Common myeloid progenitor, CD34-positive (primary cell): ENCODE measurements at places on chromosomes 2 and 18.
A peak's percentile ranks its signal among the peaks of the same experiment; 100 is the strongest.

GRCh38 chr18:79403723-79404566 lies 8.2 kb downstream of the NFATC1 start:
- DNase-seq, result peak; percentile 36

DNA sequence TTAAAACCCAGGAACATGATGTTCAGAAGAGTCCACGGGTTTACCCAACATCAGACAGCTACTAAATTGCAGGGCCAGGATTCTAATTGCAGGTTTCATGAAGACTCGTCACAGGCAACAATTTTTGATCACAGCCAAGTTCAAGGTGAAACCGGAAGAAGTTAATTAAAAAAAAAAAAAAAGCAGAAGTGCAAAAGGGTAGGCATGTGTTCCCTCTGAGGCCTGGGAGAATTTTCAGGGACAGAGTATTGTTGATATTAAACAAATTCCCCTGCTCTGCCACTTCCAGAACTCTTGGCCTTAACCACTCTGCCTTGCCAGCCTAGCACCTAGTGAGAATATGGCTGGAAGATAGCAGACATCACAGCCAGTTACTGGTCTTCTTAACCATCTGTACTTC lies 99.4 kb upstream of the TRIB2 start:
- peak; percentile 6 for DNase-seq

GRCh38 chr2:193549661-193550060 lies 1354.9 kb upstream of the TMEFF2 start:
- DNase-seq, result no peak

- DNase-seq, result no peak
Observed at GRCh38 chr2:160876765-160877164, 283.5 kb upstream of the TANK start.

DNA sequence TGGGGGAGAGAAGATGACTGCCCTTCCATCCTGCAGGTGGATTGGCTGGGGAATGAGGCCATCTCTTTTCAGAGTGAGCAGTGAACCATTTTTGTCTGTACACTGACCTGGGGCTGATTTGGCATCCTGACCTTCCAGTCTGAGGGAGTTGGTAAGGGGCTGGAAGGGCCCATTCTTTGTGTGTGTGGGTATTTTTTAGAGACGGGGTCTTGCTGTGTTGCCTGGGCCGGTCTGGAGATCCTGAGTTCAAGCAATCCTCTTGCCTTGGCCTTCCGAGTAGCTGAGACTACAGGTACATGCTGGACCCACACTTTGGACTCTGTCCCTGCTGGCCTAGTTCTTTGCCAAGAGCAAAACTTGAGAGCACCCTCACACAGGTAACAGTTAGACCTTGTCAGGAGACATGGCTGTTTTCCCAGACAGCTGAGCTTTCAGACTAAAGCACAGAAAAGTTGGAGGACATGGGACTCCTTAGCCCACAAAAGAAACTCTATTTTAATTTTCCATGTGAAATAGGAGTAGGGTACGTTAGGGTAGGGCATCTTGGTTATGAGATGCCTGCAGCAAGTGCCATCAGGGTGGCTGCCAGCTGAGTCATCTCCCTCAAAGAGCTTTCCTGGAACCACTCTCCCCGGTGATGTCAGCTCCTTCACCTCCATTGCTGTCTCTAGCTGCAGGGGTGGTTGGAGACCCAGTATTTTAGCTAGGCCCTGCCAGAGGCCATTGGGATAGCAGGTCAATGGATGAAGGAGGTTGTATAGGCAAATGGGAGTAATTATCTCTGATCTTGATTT lies 60.7 kb downstream of the DGKD start:
- no peak for DNase-seq

- DNase-seq, result no peak
Observed at GRCh38 chr2:50748671-50749070, 283.3 kb downstream of the NRXN1 start.

GRCh38 chr2:230582851-230583283 lies 129.8 kb upstream of the CAB39 start:
- no peak for DNase-seq

DNA sequence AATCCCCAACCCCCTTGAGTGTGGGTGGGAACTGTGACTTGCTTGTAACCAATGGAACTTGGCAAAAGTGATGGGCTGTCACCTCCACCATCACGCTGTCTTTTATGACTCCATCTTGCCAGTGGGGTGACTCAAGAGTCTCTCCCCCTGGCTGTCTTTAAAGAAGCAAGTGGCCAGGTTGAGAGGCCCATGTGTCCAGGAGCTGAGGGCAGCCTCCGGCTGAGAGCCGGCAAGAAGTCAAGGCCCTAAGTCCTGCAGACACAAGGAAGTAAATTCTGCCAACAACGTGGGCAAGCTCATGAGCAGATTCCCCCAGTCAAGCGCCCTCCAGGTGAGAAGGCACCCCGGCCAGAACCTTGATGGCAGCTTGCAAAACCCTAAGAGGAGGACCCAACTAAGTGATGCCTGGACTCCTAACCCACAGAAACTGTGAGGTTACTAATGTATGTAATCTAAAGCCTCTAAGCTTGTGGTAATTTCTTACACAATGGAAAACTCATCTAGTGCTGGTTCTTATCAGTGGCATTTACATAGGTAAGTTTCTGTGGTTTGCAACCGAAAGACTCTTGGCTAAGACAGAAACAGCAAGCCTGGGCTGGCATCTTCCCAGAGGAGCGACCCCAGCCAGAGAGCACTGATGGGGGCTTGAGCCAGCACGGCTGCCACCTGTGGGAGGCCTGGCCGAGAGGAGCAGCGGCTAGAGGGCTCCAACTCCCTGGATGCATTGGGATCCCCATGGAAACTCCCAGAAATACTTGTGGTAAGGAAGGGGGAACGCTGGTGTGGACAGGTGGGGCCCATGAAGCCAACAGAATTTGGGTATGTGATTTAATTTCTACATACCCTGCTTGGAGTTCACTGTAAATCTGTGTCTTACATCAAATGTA lies 49.3 kb downstream of the CIB4 start:
- DNase-seq, result no peak

- DNase-seq, result no peak
Observed at GRCh38 chr2:218982586-218983262, 2.3 kb downstream of the FEV start.

DNA sequence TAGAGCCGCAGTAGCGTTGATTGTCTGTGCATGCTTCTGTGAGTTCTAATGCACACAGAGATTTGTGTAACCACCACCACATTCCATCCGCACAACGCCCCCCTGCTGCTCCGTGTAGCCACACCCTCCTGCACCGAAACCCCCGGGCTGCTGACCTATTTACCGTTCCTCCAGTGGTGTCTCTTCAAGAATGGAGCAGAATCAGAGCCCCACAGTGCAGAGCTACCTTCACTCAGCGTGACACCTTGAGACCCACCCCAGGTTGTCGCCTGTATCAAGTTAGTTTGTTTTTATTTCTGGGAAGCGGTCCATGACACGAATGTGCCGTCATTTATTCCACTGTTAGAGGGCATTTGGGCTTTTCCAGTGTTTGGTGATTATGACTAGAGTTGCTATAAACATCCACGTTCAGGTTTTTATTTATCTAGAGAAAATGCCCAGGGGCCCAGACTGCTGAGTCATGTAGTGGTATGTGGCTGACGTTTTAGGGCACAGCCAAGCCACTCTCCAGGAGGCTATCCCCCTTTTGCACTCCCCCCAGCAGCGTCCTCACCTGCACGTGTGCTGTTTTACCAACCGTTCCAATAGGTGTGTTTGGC lies 266.8 kb downstream of the NDUFA10 start:
- peak; percentile 61 for DNase-seq

DNA sequence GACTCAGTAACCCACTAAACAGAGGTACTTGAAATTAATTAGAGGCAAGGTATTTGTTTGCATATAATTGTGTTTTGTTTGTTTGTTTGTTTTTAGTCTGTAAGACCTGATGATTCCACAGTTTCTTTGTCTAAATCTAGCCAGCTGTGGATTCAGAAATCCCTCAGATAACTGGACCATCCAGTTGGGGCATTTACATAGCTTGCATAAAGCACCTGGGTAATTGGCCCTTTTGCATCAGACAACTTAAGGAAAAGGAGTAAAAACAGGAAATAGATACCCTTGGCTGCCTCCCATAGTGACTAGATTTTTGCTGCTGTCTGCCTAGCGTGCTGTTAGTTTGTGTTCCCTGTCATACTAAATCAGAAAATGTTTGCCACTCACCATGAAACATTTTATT lies 46.6 kb upstream of the XIRP2 start:
- no peak for DNase-seq

DNA sequence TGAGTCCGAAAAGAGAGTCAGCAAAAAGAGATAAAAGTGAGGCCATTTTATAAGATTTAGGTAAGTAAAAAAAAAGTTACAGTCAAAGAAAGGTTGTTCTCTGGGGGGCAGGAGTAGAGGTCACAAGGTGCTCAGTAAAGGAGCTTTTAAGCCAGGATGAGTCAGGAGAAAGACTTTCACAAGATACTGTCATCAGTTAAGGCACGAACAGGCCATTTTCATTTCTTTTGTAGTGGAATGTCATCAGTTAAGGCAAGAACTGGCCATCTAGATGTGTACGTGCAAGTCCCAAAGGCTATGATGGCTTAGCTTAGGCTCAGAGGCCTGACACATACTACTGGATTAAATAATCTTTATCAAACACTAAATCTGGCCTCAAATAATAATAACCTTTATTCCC lies 1207.3 kb upstream of the FAM98A start:
- no peak for DNase-seq

DNA sequence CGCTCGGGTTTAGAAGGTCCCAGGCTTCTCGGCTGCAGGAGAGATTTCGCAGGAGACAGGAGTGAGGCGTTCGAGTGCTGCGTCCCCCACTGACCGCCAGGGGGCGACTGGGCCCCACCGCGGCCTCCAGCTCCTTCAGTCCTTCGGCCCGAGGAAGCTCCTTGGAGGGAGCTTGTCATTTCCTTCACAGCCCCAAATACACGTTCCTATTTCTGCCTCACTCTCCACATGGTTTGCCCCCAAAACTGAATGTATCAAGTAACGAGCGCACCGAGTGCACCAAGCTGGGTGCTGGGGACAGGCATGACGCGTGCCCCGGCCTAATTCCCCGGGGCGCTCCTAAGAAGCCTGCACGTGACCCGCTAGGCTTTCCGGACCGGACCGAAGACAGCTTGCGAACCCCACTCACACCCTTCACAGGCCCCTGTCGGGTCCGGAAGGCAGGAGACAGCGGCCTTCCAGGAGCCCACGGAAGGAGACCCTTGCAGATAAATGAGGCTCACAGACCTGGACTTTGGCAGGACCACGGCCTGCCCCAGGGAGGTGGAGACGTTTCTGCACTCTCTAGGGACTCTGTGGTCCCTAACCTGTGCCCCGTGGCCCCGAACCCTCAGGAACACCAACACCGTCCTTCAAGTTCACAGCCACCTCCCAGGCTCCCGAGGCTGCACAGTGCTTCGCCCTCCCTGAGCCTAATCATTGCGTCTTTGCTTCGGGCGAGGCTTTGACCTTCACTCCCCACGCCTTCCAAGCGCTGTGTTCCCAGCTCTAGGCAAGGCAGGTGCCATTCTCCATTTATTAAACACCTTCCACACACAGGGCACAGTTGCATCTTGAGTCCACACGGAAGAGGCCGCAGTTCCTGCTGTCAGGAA lies 13.0 kb upstream of the FAHD2A start:
- DNase-seq, result peak; percentile 69

DNA sequence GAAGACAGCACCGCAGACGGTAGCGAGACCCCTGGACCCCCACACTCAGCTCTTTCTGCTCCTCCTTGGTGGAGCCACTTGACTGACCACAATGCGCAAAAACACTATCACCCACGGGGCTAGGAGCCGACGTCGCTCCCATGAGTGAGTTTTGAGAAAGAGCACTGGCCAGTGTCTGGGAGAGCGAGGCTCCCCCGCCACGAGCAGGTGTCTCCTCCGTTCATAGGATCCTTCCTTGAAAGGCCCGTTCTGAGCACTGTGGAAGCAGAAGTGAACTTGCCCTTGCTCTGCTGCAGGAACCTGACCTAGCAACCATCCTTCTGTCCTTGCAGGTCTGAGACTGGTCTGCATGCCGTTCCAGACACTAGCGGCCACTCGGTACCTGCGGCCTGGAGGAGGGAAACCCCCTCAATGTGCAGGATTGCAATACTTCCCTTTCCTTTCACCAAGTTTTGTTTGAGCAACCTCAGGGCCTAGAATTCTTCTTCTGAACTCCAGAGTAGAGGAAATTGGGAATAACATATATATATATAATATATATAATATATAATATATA lies 12.9 kb upstream of the ZNF516 start:
- peak; percentile 58 for DNase-seq

DNA sequence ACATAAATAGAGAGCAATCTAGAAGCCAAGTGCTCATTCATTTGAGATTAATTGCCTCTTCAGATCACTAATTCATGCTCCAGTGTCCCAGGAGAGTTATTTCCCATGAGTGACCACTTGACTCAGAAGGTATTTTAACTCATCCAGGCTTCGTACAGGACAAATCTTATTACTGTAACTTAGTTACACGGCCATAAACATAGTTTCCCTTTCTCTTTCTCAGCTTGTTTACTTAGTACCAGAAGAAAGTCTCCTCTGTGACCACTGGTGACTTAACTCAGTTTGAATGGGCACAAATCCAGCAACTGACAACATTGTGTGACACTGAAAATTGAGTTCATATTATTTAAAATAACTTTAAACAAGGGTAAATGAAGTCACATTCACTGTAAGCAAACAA lies 25.3 kb downstream of the MMADHC start:
- DNase-seq, result no peak

DNA sequence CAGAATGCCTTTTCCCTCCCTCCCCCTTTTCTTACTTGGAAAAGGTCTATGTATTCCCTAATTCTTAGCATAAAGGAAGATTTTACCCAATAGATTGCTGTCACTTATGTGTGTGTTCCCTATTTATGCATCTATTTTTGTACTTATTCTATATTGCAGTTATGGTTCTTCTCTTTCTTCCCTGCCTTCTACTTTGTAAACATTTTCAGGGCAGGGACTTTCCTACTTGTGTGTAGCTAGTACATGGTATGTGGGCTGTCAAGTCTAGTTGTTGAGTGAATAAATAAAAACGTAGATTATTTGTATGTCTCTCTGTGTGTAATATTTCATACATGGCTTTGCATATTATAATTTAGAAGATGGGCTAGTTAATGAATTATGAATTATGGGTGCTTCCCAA lies 45.3 kb downstream of the PSMD14 start:
- no peak for DNase-seq

DNA sequence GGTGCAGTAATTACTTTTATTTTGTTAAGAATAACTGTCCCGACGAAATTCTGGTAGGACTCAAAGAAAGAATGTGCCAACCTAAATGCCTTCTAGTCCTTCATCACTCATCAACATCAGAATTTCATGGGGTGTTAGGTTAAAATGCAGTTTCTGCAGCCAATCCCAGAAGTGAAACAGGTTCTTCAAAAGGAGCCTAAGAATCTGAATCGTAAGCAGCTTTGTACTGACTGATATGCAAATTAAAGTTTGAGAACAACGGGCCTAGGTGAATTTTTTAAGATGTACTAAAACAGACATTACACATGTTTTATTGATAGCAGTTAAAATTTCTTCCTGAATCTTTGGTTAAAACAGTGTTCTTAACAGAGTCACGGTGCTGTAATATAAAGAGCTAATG lies 140.3 kb upstream of the ZC3H15 start:
- DNase-seq, result no peak

GRCh38 chr2:235914756-235915155 lies 253.4 kb downstream of the GBX2 start:
- DNase-seq, result no peak

GRCh38 chr2:98539056-98539735 lies 69.1 kb downstream of the COA5 start:
- DNase-seq, result no peak

- DNase-seq, result no peak
Observed at GRCh38 chr2:42156721-42157120, 12.4 kb upstream of the EML4 start.

- DNase-seq, result no peak
Observed at GRCh38 chr2:84247532-84247931, 211.5 kb downstream of the SUCLG1 start.

- peak; percentile 78 for DNase-seq
Observed at GRCh38 chr18:12271376-12272235, 17.4 kb downstream of the CIDEA start.
